Tibial artery (tissue), 4 donors: ENCODE measurements at places on chromosomes 7 and 10.

- no peak for DNase-seq
Measured at GRCh38 chr7:73556208-73557107, 1.0 kb downstream of the BCL7B start.

- no peak for DNase-seq
Measured at GRCh38 chr7:139825666-139826290, 3.3 kb upstream of the TBXAS1 start.

- DNase-seq, result no peak
Measured at GRCh38 chr7:875476-876076, 778 bp upstream of the GET4 start.

DNA sequence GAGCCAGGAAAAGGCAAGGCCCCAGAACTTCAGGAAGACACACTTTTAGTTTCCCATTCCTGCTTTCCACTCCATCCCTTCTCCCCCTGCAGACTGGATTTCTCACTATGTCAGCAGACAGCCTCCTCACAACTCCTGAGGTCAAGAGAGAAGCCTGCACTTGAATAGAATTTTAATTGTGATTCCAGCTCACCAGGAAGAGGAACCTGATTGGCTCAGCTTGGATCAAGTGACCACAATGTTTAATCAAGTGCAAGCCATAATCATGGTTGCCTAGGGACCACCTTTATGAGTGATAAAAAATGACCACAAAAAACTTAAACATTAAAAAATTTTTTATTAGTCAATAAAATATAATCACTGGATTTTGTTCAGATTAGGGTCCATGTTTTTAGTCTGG is 244.7 kb upstream of the RHOBTB1 start:
- DNase-seq, result no peak

DNA sequence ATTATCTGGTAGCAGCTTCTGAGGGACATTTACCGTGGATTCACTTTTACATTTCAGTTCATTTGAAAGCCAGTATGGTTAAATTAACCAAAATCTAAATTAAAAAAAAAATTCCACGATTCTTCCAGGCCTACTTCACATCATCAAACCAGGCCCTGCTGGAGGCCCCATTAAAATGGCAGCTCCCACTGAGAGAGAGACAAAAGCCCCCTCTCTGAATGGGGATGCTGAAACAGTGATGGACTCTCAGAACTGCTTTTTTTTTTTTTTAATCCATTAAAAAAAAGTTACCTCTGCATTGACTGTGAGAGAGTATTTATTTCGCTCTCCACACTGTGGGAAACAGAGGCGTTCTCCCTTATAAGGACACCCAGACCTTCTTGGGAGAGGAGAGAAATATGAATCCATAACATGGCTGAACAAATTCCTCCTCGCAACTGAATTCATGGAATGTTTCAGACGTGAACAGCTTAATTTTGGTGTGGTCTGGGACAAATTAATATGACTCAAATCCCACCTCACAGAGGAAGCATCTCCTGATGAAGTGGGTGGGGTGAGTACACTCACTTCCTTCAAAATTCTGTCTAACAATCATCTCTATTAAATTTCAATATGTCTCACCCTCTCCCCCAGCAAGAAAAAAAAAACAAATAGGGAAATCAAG is 73.5 kb downstream of the SAMD9 start:
- DNase-seq, result no peak

GRCh38 chr10:52682766-52683165 is 89.8 kb downstream of the MBL2 start:
- DNase-seq, result no peak

- DNase-seq, result no peak
Measured at GRCh38 chr7:30575910-30576309, 18.8 kb upstream of the GARS1 start.

- peak; percentile 59 for DNase-seq
Measured at GRCh38 chr7:5225616-5226290, 35.7 kb downstream of the WIPI2 start.

DNA sequence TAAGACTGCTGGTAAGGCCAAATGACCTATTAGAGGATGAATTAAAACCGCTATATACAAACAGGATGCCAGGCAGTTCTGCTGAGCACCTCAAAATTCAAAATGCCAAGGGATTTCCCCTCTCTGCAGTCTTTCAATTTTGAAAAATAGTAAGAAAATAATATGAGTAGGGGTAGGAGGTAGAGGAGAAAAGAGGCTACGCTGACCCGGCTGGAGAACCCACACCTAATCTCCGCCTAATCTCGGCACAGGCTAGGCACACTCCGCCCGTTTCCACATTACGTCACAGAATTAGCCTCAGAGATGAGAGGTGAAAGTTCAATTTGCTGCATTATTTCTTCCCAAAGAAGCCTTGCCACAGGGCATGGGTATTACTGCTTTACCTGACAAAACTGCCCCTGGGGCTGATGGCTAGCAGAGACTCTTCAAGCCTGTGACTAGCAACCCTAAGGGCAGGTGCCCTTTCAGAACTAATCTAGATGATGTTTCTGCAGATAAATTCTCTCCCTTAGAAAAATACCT is 21.3 kb upstream of the SPOCK2 start:
- no peak for DNase-seq

DNA sequence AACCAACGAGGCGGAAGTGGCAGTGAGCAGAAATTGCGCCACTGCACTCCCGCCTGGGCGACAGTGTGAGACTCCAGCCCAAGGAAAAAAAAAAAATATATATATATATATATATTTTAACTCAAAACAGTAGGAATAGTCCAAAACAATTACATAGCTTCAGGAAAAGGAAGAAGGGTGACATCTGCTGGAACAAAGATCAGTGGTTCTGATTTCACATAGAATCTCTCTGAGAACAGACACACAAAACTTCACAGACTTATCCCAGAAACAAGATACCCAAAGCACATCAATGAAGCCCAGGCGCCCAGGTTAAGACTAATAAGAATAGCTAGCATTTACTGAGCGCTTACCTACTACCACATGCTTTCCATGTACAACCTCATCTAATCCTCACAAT is 45.0 kb downstream of the DNMBP start:
- DNase-seq, result no peak

DNA sequence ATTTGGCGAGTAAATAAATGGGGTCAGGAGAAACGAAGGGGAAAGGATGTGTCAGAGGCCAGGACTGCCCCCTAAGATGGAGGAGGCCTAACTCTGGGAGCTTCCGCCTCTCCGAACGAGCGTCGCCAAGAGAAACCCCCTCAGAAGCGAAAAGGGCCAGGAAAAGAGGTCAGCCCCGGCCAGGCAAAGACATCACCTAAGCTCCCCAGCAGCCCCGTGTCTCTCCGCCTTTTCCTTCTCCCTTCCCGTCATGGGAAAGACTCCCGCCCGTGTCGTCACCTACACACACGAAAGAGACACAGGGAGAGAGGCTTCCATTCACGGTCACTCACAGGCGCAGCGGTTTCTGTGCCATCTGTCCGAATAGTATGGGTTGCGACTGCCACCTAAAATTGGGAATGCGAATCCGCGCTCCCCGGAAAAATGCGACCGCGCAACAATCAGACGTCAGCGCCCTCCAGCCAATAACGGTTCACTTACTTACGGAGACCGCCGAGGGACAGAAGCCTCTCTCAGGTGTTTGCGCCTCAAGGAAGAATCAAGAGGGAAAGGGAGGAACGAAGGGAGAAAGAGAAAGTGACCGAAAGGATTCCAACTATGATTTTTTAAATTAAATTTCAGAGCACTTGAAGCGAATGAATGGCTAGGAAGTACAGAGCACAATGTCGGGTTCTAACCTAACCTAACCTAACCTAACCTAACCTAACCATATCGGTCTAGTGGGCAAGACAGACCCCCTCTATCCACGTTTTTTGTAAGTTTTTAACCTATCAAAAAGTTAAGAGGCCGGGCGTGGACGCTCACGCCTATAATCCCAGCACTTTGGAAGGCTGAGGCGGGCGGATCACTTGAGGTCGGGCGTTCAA is at the start of gene CWF19L1:
CWF19L1 (minus strand) TSS at position 400 of the 866 bp plus-strand sequence; CDS start at position 355, 45 bp downstream.
- peak; percentile 90 for DNase-seq

DNA sequence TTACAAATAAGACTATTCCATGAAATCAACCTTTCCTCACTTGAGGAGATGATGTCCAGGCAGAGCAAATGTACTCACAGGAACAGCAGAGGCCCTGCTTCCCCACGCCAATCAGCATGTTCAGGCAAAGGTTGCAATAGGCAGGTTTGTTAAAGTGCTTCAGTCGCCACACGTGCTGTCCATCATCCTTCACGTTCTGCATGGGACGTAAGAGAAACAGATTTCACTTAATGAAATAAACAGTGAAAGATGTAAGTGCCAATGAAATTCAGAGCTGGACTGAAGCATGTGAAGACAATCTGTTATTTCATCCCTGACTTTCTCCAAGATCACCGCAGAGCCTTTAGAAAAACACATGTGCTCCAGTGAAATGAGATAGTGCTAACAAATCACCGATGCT is 217.4 kb downstream of the DGKB start:
- DNase-seq, result no peak

- DNase-seq, result no peak
Measured at GRCh38 chr7:21383227-21384220, 44.4 kb upstream of the SP4 start.

DNA sequence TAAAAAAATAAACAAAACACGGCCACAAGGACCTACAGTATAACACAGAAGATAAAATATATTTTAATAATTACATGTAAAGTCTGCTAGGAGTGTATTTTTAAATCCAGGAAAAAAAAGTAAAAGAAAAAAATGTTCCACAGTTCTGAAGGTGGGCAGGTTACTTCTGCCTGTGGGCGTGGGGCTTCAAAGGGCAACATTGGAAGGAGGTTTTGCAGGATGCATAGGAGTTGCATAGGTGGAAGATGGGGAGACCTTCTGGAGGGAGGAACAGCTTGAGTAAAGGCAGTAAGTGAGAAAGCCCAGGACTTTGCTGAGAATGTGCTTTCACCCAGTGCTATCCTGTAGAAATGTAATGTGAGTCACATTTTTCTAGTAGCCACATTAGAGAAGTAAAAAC is 37.5 kb upstream of the PLXNA4 start:
- no peak for DNase-seq

- DNase-seq, result no peak
Measured at GRCh38 chr7:126818393-126819196, 434.1 kb downstream of the GRM8 start.

DNA sequence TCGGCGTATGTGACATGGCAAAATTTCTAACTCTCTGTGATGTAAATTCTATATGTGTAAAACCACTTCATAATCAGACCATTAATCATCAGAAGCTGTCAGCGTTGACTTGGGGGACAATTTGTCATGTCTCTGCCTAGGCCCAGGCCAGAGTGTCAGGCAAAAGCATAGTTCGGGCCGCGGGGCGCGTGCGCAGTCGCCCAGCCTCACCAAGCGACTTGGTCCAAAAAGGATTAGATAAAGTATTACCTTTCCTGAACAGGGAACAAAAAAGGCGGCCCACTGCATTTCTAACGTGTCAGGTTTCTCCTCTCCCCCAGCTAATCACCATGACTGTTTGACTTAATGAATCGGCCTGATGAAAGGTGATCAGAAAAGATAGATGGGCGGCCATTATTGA is 114.2 kb downstream of the EBF3 start:
- DNase-seq, result no peak

DNA sequence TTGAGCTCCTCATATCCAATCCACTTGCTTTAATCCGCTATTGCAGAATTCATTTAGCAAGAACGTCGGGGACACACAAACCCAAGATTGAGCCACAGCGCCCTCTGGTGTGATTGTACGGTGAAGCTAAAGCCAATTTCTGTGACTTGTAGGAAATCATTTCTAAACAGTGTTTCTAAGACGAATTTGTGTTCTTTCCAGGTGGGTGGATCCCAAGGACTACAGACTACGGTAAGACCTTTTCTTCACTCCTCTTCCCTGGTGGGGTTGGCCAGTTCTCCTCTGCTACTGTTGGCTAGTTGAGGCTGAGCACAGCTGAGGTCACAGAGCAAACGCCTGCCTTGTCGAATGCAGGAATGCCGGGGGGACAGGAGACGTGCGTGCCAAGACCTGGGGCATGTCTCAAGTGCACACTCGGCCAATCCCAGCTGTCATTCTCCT is 5.2 kb downstream of the DMBT1 start:
- DNase-seq, result peak; percentile 84

DNA sequence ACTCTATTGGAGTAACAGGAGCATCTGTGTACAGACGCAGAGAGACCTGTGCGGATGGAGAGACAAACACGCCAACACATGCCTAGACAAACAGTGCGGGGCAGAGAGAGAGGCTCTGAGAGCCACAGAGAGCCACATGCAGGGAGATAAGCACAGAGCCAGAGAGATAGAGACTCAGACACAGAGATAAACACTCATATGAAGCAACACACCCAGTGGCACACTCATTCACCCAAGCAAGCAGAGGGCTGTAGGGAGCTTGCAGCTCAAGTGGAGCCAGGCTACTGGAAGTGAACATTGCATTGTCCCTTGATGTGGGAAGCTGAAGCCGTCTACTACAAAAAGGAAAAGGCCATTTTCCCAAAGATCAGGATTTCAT is 46.6 kb upstream of the PODXL start:
- no peak for DNase-seq

- no peak for DNase-seq
Measured at GRCh38 chr10:124665558-124665957, 78.6 kb downstream of the FAM53B start.

DNA sequence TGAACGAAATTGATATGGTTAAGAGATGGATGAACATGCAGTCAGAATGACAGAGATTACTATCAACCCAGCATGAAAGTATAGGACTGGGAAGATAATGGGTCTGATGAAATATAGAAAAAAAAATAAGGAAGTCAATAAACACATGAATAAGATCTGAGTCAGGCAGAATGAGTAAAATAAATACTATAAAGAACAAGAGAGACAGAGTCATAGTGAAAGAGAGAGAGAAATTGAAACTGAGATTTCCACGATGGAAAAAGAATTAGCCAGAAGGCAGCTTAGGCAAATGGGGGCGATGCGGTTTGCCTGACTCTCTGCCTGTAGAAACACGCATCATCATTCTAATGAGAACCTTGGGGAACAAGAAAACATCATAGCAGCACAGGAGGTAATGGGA is 26.6 kb downstream of the SEMA3D start:
- DNase-seq, result no peak

GRCh38 chr7:141649865-141650634 is 51.9 kb downstream of the DENND11 start:
- DNase-seq, result peak; percentile 68

GRCh38 chr10:94200146-94200837 is 162.4 kb downstream of the NOC3L start:
- DNase-seq, result no peak

DNA sequence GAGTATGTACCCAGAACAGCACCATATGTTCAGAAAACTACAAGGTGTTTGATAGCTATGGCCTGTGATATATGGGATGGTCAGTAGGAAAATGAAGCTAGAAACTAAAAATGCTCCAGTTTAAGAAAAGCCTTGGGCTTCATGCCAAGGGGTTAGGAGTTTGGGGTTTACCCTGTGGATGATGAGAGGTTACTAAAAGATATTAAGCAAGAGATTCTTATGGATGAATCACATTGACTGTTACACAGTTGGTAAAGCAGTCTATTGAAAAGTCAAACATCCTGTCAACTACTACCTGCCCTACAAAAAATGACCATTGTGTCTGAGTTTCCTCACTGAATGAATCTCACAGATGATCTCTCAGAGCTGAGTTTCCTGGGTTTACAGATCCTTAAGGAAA is 166.2 kb upstream of the INHBA start:
- no peak for DNase-seq

GRCh38 chr7:128745706-128746105 is 6.5 kb downstream of the CALU start:
- DNase-seq, result no peak
